ENCODE measurements at places on chromosomes 1 and 21. TPM values are rescaled to one million over a fixed set of nuclear protein-coding genes. Genes with fewer than 3 reads are reported as not detected.

Gene RIMS3
- total RNA-seq = 2.9 TPM

DNA sequence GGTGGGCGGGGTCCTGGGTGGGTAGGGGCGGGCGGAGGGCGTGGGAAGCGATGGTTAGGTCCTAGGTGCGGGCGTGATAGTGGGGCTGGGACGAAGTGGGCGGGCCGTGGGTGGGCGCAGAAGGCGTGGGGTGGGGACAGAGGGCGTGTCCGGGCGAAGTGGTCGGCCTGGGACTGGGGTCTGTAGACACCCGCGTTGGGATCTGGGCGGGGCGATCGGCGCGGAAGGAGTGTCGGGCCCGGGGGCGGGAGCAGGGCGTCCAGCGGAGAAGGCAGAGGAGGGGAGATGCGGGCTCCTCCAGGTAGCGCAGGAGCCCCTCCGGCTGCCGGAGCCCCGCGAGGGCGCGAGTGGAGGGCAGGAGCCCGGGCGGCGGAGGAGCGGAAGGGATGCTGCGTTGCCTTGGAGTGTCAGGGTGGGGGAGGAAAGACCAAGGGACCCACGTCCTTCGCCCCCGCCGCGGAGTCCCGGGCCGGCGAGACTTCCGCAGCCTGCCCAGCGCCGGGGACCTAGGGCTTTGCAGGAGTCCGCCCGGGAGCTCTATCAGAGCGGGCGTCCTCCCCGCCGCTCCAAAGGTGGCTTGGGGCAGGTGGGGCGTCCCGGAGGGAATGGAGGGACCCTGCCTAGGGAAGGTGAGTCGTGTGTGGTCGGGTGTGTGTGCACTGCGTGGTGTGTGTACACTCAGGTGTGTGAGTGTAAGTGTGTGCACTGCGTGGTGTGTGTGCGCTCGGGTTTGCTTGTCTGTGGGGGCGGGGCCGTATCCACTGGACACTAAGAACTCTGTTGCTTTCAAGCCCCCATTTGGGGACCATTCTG lies 27.0 kb upstream of the PRSS38 start:
- no peaks in the 10 kb centered on the region for H3K36me3 ChIP-seq
- peak overlapping the region; percentile 72 for H3K4me3 ChIP-seq
- H3K27ac ChIP-seq = no peak overlapping the region
- peaks cover 5% of the 10 kb centered on the region for H3K4me1 ChIP-seq

GRCh38 chr1:7646981-7647901 lies 123.9 kb upstream of the VAMP3 start:
- no peaks in the 10 kb centered on the region for H3K36me3 ChIP-seq
- DNase-seq = peak; percentile 34
- H3K27ac ChIP-seq = no peak overlapping the region

DNA sequence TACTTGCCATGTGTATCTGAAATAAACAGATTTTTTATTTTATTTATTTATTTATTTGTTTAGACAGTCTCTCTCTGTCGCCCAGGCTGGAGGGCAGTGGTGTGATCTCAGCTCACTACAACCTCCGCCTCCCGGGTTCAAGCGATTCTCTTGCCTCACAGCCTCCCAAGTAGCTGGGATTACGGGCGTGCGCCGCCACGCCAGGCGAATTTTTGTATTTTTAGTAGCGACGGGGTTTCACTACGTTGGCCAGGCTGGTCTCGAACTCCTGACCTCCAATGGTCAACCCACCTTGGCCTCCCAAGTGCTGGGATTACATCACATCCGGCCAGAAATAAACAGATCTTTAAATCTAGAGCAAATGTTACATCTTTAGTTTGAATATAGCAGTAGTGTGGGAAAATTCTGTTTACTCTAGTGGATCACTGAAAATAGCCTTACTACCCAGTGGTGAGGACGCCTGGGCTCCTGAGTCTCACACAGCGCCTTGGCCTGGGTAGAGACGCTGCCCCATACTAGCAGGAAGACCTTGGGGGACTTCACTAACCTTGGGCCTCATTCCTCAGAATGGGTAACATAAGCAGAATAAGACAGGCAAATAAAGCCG lies 709 bp downstream of the GART start:
- H3K27me3 ChIP-seq = no peaks in the 10 kb centered on the region
- DNase-seq = no peak
- peak overlapping the region; percentile 100 for H3K27ac ChIP-seq
- peaks cover 36% of the 10 kb centered on the region for H3K4me1 ChIP-seq
- H3K36me3 ChIP-seq = peaks cover 63% of the 10 kb centered on the region
- peak overlapping the region; percentile 95 for H3K4me3 ChIP-seq

- H3K27me3 ChIP-seq = peaks cover 17% of the 10 kb centered on the region
- no peak overlapping the region for H3K4me3 ChIP-seq
- H3K36me3 ChIP-seq = no peaks in the 10 kb centered on the region
- H3K4me1 ChIP-seq = no peaks in the 10 kb centered on the region
- no peak overlapping the region for H3K27ac ChIP-seq
Observed at GRCh38 chr1:153490272-153491051, 30.0 kb upstream of the S100A7 start.

DNA sequence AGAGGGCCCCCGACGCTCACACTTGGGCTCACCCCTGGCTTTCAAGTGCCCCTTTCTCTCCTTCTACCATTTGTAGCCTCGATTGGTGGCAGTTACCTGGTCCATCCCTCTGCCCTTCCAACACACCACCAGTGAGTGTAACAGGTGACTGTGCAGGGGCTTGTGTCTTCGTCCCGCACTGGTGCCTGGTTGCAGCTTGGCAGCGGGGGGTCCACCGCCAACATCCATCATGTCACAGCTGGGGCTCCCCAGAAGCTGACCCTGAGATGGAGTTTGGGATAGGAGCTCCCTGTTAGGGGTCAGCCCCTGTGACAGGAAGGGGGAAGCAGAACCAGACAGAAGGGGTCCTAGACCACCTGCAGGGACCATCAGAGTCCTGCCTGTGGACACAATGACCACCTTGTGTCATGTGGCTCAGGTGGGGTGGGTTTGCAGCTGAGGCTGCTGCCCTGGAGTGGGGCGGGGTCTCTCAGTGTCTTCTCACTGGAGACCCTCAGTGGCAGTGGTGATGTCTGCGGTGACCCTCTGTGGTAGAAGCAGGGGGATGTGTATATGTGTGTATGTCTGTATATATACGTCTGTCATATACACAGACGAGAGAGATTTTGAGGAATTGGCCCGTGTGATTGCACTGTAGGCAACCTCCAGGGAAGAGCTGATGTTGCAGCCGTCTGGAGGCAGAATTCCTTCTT lies 3.6 kb upstream of the CALML6 start:
- H3K27ac ChIP-seq = no peak overlapping the region
- peaks cover 1% of the 10 kb centered on the region for H3K27me3 ChIP-seq
- DNase-seq = no peak
- H3K4me3 ChIP-seq = no peak overlapping the region

Measured in activated T-helper 2 cell treated with anti-CD3 and anti-CD28 coated beads, Interferon-gamma antibody, Interleukin-2, Interleukin-4, amounts not matched to agents 10 μg/mL and 5 μg/mL and 100 μg/mL, durations not matched to agents 14 hours and 24 hours and 36 hours (primary cell).